Stomach (tissue), 19 donors: ENCODE measurements at places on chromosomes 12 and 14. TPM values are rescaled to one million over a fixed set of nuclear protein-coding genes. Genes with fewer than 3 reads are reported as not detected.

- DNase-seq: no peak
Measured at GRCh38 chr12:848173-848865, 95.9 kb downstream of the WNK1 start.

DNA sequence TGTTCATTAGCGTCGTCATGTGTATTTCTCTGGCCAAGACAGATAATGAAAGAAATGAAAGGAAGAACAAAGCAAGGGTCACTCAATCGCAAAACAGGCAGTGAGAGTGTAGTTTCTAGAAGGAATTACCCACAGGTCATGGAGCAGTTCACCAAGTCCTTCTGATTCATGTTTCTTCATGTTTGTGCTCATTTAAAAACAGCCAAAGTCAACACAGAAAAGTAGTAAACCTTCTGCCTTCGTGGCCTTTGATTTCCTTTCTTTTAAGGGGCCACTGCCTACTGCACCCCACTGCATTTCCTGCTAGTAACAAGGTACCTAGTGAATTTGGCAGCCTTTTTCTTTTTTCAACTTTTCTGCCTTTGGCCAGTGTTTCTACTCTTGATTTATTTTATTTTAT, 75.1 kb downstream of the KCNK13 start:
- DNase-seq: no peak

KRT2 gene
- polyA plus RNA-seq: not detected

DNA sequence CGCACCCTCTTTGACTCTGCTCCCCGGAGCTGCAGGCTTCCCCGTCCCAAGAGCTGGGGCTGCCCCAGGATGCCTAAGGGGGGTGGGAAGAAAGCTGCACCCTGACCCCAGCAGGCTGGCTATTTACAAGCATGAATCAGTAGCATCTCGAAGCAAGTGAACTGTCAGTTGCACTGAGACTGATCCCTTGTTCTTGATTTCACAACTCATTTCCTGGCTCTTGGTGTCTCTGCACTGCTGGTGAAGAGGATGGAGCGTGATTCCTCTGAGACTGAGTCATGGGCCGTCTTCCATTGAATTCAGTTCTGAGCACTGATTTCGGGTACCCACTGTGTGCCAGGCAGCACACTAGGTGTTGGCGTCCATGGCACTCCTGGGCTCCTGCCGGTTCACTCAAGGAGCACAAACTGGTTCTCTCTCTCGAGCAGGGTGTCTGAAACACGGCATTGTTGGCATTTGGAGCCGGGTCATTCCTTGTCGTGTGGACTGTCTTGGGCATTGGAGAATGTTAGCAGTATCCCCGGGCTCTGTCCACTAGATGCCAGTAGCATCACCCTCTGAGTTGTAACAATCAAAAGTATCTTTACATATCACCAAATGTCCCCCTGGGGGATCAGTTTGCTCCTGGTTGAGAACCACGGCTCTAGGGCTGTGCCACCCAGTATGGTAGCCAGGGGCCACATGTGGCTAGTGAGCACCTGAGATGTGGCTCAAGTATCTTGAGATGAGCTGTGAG, 86.9 kb downstream of the RIN3 start:
- no peak for DNase-seq

SOAT2 gene
- 0.28 TPM for polyA plus RNA-seq

- DNase-seq: peak; percentile 75
Measured at GRCh38 chr12:107402041-107403022, 283.3 kb upstream of the PWP1 start.

DNA sequence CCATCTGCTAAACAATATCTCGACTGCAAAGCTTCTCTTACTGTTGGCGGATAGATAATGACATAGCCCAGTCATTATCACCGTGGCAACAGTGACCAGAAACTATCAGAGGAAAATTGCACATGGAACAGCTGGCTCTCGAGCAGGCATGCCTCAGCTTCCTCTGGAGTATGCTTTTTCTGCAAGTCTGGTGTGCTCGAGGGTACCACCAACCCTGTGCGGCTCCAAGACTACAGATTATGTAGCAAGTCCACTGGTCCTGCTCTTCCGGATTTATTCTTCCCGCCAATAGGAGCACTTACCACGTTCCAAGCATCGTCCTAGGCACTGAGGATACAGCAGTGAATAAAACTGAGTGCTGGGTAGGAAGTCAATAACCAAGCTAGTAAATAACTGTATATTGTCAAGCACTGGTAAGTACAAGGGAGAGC, 1.4 kb upstream of the GLRX5 start:
- no peak for DNase-seq

- DNase-seq: no peak
Measured at GRCh38 chr12:102512523-102512922, 32.2 kb upstream of the IGF1 start.
